ENCODE measurements at places on chromosomes 11 and 22.

- DNase-seq: no peak
These were observed 4.7 kb downstream of the HEPHL1 start for GRCh38 chr11:94025690-94026394.

GRCh38 chr11:70548976-70549375 lies 150.6 kb downstream of the CTTN start:
- DNase-seq: no peak

- no peak for DNase-seq
These were observed 411.7 kb upstream of the KIRREL3 start for GRCh38 chr11:127412234-127412633.

GRCh38 chr22:38832005-38832978 lies 11.5 kb downstream of the NPTXR start:
- DNase-seq: no peak

DNA sequence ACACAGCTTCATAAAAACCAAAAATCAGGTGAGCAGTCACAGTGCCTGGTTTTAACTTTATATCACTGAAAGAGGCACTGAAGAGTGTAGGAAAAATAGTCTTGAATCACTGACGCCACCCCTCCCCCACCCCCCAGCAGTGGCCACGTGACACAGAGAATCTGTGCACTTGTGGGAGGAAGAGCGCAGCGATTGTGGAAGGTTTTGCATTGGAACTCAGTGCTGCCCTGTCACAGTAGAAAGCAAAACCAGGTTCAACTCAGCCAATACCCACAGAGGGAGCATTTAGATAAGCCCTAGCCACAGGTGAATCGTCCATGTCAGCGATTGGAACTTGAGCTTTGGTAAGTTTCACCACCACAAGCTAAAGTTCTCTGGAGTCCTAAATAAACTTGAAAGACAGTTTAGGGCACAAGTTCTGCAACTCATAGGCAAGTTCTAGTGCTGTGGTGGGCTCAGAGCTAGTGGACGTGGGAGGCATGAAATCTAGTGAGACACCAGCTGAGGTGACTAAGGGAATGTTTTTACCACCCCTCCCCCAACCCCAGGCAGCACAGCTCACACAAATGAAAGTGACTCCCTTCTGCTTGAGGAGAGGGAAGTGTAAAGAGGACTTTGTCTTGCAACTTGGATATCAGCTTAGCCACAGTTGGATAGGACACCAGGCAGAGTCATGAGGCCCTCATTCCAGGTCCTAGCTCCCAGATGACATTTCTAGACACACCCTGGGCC lies 13.3 kb downstream of the OR52B2 start:
- DNase-seq: no peak

Measured in hematopoietic multipotent progenitor cell treated with erythropoietin and hydrocortisone succinate and interleukin-3 and kit ligand, for 6 days (in vitro differentiated cells).